Fibroblast of villous mesenchyme (primary cell): ENCODE measurements at places on chromosomes 5 and 9. TPM values are rescaled to one million over a fixed set of nuclear protein-coding genes. Genes with fewer than 3 reads are reported as not detected.
A peak's percentile ranks its signal among the peaks of the same experiment; 100 is the strongest.

DNA sequence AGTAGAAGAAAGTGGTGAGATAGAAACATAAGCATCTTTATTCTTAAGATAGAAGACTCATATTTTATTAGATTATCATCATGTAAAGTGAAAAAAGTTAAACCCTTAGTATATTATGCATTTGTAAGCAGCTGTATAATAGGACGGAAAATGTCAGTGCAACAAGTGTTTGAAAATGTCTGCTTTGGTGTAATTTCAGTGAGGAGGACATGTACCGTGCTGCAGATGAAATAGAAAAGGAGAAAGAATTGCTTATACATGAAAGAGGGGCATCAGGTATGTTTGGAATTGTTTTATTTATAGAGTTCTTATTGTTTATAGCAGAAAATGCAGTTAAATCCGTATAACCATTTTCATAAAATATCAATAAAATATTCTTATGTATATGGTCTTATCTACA, 8.9 kb downstream of the OTULIN start:
- DNase-seq, result no peak

DNA sequence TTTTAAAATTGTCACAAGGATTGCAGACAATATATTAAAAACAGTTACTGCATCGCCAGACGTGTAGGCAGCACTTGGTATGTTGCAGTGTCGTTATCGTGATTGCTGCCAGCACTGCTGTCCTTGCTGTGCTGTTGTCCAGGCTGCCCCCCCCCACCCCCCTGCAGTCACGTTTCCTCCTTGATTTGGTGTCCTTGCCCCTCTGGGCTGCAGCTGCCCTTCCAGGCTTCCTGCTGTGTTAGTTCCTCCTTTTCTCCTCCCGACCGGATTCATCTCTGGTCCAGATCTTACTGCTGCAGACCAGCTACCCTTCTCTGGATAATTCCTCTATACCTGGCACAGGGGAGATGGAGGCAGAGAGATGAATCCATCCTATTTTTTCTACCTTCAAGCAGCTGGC, 298.9 kb downstream of the TRIM32 start:
- DNase-seq, result no peak

DNA sequence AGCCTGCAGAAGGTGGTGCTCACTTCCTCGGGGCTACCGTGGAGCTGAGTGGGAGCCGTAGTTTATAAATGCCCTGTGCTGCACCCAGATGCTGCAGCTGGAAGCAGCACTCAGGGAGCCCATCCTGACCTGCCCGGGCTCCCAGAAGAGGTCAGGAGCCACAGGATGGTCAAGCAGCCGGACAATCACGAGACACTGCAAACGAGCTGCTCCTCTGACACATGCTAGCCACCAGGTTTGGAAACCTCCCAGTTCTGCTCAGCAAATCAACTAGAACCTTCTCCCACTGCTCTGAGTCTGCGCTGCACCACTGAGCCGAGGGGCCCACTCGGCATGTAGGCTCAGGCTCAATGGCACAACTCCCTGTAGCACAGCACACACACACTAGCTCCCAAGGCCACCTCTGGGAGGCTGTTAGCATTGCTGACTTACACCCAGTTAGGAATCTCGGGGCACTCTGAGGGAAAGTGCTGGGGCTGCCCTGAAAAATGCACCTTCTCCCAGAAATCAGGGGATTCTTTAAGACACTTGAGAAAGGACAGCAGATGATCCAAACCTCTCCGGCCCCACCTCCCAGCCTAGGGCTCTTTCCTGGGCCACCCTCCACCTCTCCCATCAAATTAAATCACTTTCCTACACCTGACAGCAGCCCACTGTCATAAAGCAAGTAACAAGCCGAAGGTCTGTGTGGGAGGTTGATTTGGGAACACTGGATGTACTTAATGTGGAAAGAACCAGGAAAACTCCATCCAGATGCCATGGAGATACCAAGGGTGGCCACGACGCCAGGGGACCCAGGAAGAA, 59.1 kb downstream of the PSMB7 start:
- DNase-seq, result no peak

- no peak for DNase-seq
Measured at GRCh38 chr9:132752877-132753592, 82.8 kb downstream of the GTF3C4 start.

Gene MVB12B
- 3.5 and 4.8 TPM in 2 replicates for total RNA-seq

DNA sequence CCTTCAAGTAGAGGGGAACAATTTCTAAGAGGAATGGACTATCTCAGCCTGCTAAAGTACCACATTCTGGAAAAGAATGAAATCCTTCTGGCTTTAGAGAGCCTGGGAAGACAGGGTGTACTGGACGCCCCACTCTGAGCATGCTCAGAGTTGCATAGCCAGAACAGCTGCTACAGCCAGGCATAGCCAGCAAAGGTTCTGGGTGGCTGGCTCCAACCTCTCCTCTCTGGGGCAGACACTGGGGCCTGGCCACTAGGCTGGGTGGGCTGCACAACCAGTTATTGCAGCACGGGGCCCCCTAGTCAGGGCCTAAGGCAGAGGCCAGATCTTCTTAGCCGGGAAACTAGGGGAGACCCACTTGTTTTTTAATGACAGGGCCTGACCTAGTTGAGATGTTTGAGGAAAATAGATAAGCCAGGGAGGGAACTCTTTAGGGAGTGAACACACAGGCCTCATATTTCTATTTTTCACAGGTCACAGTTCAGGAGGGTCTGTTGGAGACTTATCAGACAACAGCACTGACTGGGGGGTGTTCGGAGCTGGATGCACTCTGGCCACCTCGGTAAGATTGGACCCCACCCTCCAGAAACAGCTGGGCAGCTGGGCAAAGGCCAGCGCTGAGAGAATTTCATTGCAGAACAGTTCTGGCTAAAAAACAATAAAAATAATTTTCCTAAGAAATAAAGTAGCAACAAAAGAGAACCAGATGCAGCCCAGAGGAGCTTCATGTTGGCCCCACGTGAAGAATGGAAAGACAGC, 142.9 kb downstream of the LPAR1 start:
- no peak for DNase-seq

DNA sequence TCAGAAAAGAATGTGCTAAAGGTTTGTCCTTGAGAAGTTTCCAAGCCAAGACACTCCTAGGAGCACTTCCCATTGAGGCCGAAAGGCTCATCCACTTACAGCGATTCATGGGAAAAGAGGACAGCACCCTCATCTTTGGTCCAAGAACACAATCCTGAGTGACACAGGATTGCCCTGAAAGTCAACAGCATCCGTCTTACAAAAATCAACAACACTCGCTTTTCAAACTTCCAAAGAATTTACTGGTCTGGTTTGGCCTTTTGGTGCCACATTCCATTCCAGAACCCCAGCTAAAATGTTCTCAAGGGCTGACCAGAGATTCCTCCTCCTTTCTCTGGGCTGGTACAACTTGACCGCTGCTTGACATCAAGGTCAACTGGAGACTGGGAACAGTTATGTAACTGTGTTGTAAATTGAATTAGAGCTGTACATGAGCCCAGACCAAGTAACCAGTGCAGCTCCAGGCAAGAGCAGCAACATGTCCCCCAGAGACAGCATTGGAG, 415.8 kb upstream of the PIK3R1 start:
- peak; percentile 57 for DNase-seq

DNA sequence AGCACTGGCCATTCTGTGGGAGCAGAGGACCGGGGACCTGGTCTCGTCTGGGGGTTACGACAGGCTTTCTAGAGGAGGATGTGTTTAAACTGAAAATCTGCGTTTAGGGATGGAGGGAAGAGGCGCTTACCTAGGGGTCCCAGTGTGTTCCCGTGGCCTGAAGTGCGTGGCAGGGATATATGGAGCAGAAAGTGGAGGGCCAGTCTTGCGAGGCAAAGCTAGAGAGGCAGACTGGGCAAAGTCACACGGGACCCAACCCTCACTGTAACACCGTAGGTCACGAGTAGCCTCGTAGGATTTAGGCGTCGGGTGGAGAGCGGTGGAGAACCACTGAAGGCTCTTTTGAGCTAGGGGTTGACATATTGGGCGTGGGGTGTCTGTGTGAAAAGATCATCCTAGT, 32.8 kb upstream of the POMT1 start:
- DNase-seq, result no peak

Gene PRXL2C
- total RNA-seq, result 15.5 and 21.6 TPM in 2 replicates

DNA sequence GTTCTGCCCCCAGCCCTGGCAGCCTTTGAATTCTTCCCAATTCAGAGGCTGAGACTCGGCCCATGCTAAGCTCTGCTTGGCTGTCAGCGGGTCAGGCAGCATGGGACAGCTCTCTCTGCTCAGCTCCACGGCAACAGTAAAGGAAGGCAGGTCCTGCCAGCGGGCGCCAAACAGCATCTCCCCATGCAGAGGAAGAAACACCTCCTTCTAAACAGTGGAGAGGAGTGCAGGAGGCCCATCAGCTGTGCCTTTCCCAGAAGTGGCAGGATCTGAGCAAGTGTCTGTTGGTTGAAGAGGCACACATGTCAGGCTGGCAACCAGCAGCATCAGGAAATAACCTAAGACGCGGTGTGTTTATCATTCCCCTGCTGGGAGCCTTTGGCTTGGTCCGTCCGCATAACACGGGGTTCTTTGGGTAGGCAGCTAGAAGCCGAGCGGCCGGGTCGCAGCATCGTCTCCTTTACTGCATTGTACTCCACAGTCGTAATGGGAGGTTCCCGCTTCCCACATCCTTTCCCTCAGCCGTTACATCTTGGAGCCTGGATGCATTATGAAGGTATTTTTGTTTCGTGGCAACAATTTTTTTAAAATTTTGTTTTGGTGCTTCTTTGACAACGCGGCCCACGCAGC, 42.7 kb upstream of the NCS1 start:
- peak; percentile 21 for DNase-seq

- no peak for DNase-seq
Measured at GRCh38 chr9:122442568-122442967, 35.2 kb downstream of the OR1J1 start.
